ENCODE measurements at places on chromosomes 4 and X.

GRCh38 chrX:16143968-16144367, 20.6 kb downstream of the GRPR start:
- no peak for DNase-seq

DNA sequence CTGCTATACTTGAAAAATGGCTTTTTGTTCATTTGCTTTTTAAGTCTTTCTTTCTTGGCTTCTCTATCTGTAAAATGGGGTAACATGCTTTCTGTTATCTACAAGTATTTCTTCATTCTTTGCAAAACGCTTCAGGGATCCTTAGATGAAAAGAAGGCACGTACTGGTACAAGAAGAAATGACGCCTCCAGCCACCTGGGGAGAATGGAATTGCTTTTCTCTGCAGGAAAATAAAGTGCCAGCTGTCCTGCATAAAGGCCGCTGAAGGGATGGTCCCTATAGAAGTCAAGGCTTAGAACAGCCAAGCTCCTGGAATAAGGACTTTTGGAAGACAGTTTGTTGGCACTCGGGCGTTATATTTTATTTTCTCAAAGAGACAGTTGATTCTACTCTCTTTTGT, 210.8 kb upstream of the RASGEF1B start:
- DNase-seq, result no peak

- DNase-seq, result no peak
Observed at GRCh38 chrX:50111742-50112141, 89.1 kb downstream of the AKAP4 start.

- DNase-seq, result no peak
Observed at GRCh38 chr4:1093391-1094335, 19.7 kb downstream of the RNF212 start.
